ENCODE measurements at places on chromosomes 6 and 20.

DNA sequence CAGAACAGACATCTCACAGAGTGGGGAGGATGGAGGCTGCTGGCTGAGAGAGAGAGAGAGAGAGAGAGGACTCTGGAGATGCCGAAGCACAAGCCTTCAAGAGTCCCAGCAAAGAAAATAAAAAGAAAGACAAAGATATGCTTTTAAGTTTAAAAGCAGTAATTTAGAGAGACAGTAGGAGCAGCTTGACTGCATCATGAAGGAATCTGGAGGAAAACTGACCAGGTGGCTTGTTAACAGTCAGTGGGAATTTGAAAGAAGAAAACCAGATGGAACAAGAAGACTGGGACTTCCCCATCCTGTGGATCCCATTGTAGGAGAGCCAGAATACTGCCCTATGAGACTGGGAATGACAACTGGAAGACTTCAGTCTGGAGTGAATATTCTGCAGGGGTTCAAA is 46.3 kb upstream of the PLN start:
- no peak for DNase-seq

- DNase-seq, result no peak
These were observed 11.4 kb upstream of the MDFI start for GRCh38 chr6:41626917-41627316.

GRCh38 chr6:130138116-130138908 is 84.4 kb downstream of the SAMD3 start:
- no peak for DNase-seq

GRCh38 chr6:82178759-82179112 is 68.8 kb downstream of the IBTK start:
- no peak for DNase-seq

DNA sequence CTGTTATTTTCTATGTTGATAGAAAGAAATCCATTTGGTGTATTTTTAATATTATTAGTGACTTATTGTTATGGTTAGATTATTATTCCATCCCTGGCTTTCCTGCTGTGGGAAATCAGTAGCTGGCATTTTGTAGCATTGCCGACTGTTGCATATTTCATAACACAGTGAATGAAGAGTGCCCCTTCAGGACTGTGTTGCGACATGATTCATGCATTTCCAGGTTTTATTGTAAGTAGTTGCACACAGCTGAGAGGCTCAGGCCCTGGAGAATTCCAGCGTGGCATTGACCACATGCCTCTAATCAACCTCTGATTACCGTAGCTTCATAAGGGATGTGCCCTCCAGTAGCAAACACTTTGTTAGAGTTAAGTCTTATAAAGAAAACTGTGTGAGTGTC is 263.9 kb downstream of the FARS2 start:
- no peak for DNase-seq

GRCh38 chr6:129521946-129522345 is 188.0 kb downstream of the ARHGAP18 start:
- DNase-seq, result no peak

- DNase-seq, result no peak
These were observed 29.6 kb downstream of the TAB2 start for GRCh38 chr6:149347067-149347466.

- DNase-seq, result no peak
These were observed 8.4 kb downstream of the TPBG start for GRCh38 chr6:82371799-82372546.

DNA sequence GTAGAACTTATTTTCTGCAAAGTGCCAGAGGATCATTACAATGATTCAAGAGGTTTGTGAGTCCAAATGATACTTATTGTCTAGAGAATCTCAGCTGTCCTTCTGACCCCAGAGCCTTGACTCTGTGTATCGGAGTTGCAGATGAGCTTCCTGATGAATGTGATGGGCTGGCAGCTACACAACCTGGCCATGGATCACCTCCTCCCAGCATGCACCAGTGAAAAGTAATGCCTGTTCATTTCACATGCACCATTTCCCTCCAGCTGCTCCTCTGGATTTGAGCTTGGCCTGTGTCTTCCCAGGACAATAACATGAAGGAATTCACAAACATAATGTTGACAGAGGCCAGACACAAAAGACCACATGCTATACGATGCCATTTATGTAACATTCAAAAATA is 30.0 kb downstream of the SNHG17 start:
- DNase-seq, result no peak

DNA sequence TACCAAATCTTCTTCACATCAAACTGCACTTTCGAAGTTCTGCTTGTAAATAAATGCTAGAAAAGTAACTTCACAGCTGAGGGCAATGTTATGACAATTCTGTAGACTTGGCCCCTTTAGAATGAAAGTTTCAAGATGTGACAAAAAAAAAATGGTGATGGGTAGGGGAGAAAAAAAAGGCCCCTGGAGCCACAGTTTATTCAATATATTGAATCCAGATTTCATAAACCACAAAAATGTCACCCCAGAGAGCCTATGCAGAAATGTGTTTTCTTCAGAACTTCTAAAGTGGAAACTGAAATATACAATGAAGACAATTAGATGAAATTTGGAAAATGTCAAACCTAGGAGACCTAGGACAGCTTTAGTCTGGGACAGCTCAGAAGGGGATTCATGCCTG is 143.1 kb downstream of the EDN3 start:
- no peak for DNase-seq

- no peak for DNase-seq
These were observed 95.2 kb downstream of the PDE7B start for GRCh38 chr6:135946674-135947073.

GRCh38 chr6:33696548-33697518 is 14.7 kb downstream of the UQCC2 start:
- DNase-seq, result no peak

- no peak for DNase-seq
These were observed 53.0 kb upstream of the RALY start for GRCh38 chr20:33940666-33941065.

DNA sequence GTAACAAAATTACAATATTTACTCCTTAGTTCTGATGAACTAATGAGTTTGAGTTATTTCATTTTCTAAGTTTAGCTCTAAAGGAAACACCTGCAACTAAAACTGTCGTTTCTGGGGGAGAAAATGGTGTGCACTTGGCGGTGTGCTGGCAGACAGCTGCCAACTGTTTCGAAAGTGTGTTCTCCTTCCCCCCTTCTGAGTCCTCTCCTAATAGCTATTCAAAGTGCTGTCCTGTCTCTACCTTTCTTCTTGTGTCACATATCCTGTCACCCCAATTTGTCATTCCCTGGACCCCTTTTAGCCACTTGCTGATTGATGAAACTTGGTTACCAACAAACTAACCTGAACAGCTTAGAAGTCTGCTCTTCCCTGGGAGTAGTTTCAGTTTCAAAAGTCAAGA is 4.9 kb upstream of the UBE2J1 start:
- no peak for DNase-seq

GRCh38 chr6:106974336-106974998 is at the start of gene CD24:
CD24 (minus strand) TSS chr6:106974729; CDS start chr6:106974646, 83 bp downstream.
- DNase-seq, result peak; percentile 4

- no peak for DNase-seq
These were observed 9.6 kb downstream of the RMND1 start for GRCh38 chr6:151442371-151442770.

DNA sequence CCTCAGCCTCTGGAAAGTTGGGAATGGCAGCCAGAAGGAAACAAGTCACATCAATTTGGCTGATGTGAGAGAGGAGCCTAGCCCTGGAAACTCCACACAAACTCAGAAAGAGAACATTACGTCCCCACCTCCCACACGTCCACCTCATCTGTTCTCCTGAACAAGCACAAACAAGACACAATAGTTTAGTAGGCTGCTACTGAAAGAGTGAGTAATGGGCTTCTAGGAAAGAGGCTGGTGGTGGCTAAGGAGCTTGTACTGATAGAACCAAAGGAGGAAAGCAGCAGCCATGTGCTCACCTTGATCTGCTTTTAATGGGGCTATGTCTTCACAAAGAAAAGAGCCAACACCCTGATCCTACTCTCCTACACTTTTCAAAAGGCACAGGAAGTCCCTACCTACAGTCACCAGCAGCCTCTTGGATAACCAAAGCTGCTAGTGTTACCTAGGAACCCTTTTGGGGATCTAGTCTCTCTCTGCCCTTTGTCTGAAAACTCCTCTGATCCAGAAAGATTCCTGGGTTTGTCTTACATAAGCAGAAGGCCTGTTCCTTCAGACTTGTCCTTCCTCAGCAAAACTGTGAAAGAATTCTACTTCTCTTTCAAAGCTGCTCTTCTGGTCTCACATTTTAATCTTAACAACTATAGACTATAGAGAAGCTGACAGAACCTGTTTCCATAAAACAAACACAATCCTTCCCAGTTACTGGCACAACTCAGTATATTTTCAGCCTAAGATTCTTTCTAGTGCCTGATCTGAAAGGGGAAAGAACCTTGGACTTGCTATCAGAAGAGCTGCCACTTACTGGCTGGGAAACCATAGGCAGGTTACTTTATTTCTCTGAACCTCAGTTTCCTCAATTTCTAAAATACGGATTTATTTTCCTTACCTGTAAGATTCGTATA is 3.1 kb downstream of the PLAGL2 start:
- peak; percentile 69 for DNase-seq

Measured in stimulated activated CD8-positive, alpha-beta memory T cell treated with anti-CD3 and anti-CD28 coated beads, Interleukin-7, amount 100 ng/mL, for 4 hours (primary cell).